NCI-H2107 (cell line): ENCODE measurements at places on chromosomes 4 and X.

- DNase-seq: no peak
Measured at GRCh38 chr4:94889946-94890345, 132.2 kb downstream of the BMPR1B start.

DNA sequence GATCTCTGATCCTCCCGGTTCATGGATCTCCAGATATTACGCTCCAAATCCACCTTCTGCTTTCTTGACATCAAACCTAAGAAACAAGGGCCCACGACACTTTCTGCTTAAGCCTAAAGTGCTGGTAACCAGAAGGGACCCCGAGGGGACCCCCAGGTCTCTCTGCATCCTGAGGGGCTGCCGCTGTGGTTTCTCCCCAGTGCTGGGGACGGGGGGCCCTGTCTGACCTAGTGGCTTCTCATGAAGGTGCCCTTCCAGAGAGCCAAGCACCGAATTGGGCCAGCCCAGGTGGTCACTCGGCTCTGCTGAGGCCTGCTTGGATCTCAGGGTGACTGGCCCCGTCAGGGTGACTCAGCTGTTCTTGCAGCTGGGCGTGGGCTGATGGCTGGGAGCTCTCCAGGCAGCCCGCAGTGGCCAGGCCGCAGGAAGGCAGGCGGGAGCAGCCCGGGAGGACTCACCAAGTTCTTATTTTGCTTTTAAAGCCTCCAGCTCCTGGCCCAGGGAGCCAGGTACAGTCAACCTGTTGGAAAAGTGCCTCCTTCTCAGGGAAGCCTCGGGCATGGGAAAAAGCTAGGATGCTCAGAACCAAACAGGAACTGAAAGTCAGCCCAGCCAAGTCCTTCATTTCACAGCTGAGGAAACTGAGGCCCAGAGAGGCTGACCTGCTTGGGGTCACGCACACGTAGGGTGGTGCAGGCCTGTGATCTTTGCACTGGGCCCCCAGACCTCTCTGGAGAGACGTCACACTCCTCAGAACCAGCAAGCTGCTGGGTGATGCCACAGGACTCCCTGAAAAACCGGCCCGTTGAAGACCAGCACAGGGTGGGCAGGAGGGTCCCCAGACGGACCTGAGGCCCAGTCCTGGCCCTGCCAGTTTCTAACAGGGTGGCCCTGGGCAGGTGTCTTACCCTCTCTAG, 16.7 kb downstream of the BLOC1S4 start:
- no peak for DNase-seq

DNA sequence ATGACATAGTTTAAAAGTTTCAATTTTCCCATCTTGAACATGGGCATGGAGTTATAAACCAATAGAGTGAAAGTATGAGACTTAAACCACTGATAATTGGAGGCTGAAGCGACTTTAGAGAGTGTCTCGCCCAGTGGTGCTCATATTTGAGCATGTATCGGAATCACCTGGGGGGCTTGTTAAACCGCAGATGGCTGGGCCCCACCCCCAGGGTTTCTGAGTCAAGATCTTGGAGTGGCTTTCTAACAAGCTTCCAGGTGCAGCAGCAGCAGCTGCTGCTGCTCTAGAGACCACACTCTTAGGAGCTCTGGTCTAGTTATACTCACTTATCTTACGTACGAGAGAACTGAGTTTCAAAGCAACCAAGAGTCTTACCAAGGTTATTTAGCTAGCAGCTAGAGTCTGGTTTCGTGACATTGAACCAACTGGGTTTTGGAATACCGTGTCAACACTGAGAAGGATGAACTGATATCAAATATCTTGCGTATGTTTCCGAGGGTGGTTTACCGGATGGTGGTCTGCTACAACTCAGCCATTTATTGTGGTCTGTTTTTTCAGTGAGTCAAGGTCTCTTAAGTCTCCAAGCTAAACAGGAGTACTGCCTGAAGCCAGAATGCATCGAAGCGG, 5.9 kb downstream of the PHEX start:
- DNase-seq: no peak

DNA sequence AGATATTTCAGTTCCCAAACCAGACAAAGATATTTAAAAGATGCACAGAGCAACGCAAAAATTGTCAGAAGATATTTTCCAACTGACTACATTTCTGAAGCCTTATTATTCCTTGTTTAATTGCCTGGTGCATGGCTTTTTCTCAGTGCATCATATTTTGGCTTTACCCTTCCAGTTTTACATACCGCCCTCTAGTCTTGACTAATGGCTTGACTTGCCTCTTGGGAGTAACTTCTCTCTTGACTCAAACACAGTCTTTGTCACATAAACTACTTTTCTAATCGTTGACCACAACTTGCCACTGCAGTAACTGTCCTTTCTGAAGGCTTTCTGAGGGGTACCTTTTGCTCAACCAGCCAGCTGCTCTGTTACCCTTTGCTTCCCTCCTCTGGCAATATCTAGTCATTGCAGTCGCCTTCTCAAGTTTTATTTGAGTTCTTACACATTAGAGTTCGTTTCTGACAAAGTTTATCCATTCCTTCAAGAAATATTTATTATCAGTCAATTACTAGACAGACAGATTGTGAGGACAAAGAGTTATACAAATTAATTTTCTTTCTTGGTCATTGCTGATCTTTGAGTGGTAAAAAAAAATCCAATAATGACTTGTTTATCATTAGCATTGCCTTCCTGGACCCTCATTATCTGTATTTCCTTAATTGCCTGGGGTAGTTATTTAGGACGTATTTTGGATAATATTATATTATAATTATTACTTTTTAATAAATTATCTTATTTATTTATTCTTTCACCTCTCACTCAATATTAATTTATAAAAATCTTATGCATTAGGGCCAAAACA, 506.9 kb upstream of the PCDH10 start:
- no peak for DNase-seq

DNA sequence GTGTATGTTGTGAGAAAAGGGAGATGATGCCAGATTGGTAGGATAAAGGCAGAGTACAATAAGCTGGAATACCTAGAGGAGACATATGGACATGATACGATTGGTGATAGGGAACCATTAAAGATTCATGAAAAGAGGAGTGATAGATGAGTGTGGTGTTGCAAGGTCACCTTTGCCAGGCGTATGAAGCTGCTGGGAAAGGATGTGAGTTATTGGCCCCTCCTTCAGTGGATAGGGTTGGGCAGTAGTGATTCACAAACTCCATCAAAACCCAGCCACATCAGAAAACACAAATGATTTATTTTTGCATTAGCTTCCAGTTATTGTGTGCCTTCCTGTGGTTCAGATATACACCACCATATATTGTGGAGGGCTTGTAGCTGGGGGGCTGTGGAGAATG, 34.3 kb downstream of the TMEM164 start:
- no peak for DNase-seq
